ENCODE measurements at places on chromosomes 13 and 19. TPM values are rescaled to one million over a fixed set of nuclear protein-coding genes. Genes with fewer than 3 reads are reported as not detected.

- no peaks in the 10 kb centered on the region for H3K36me3 ChIP-seq
- H3K4me3 ChIP-seq, result no peak overlapping the region
- DNase-seq, result no peak
- H3K27ac ChIP-seq, result no peak overlapping the region
- peaks cover 23% of the 10 kb centered on the region for H3K27me3 ChIP-seq
These were observed 191.4 kb downstream of the COL4A1 start for GRCh38 chr13:110115591-110115990.

GRCh38 chr13:83117046-83117445 is 765.2 kb downstream of the SLITRK1 start:
- no peaks in the 10 kb centered on the region for H3K36me3 ChIP-seq
- DNase-seq, result no peak
- H3K4me1 ChIP-seq, result no peaks in the 10 kb centered on the region
- H3K4me3 ChIP-seq, result no peak overlapping the region
- H3K27ac ChIP-seq, result no peak overlapping the region

DNA sequence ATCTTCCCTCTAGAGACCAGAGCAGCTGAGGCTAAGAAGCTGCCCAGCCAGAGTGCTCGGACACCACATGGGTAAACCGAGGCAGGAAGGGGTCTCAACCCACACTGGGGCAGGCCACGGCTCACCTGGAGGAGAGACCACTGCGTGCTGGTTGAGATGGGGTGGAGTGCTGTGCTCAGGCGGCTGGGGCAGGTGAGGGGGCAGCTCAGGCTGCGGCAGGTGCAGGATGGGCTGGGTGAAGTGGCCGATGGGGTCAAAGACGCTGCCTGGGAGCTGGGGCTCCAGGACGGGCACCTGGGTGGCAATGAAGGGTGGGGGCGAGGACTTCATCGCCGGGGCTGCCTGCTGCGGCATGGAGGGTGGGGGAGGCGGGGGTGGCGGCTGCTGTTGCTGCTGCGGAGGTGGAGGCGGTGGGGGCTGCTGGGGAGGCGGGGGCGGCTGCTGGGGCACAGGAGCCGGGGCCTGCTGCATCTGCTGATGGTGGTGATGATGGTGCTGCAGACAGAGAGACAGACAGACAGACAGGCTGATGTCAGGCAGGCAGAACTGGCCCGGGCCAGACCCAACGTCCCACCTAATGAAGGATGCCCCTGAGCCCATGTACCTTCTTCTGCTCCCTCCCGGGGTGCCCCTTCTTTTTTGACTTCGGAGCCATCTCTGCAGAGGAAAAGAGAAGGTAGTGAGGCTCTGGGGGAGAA is 12.0 kb upstream of the EPHX3 start:
- no peaks in the 10 kb centered on the region for H3K27me3 ChIP-seq
- peak overlapping the region; percentile 96 for H3K27ac ChIP-seq
- no peak overlapping the region for H3K4me3 ChIP-seq
- H3K36me3 ChIP-seq, result peaks cover 61% of the 10 kb centered on the region

FBXO17 gene
- total RNA-seq, result 3.0 TPM

GIPC1 gene
- 45.5 TPM for total RNA-seq

DNA sequence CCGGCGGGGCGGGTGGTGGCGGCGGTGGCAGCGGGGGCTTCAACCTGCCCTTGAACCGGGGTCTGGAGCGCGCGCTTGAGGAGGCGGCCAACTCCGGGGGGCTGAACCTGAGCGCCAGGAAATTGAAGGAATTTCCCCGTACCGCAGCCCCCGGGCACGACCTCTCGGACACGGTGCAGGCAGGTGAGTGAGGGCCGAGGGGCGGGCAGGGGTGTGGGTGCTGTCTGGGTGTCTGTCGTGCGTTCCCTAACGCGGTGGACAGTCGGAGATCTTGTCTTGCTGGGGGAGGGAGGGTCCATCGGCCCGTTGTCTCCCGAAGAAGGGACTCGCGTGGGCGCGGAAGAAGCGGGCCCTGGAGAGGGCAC is 533 bp downstream of the LRCH1 start:
- peak overlapping the region; percentile 96 for H3K27ac ChIP-seq
- H3K36me3 ChIP-seq, result no peaks in the 10 kb centered on the region
- DNase-seq, result no peak
- peak overlapping the region; percentile 98 for H3K4me3 ChIP-seq

DNA sequence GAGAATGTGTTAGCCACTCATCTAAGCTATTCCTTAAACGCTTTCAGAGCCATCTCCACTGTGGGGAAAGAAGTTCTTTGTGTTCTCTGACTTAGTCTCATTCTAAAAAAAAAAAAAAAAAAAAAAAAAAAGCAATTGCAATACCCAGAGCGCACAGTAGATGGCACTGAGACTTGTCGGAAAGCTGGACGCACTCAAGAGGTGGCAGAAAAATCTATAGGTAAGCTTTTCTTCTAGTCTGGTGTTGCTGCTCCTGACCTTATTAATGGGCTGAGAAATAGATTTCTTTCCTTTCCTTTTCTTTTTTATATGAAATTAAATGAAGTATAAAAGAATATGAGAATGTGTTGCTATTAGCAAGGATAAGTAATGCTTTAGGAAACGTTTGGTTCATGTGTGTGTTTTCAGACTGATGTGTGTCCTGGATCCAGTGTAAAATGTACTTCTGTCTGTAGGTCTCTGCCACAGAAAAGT is 4.7 kb upstream of the GJB2 start:
- no peak overlapping the region for H3K4me3 ChIP-seq
- DNase-seq, result no peak
- H3K27ac ChIP-seq, result no peak overlapping the region
- H3K4me1 ChIP-seq, result peaks cover 19% of the 10 kb centered on the region
- H3K36me3 ChIP-seq, result no peaks in the 10 kb centered on the region

NKPD1 gene
- 0.05 TPM for total RNA-seq

DNA sequence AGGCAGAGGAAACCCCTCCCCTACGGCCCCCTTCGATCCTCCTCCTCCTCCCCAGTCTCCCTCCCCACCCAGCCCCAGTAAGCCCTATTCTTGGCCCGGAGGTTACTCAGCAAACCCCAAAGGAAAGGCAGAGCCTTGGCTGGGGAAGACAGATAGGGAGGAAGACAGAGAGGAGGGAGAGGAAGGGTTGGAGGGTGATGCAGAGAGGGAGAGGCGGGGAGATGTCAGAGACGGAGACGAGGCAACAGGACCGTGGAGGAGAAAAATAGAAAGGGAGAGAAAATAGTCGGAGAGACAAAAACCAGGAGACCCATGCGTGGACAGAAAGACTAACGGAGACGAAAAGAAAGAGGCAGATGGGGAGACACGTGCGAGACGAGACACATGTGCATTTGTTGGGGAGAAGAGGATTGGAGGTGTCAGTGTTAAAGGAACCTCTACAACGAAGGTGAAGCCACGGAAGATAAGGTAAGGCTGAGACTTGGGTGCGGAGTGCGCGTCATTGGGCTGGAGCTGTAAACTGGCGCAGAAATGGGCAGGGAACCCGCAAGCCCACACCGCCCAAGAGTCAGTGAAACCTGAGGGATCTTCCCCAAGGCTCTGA is 2.9 kb downstream of the TGFB1 start:
- H3K36me3 ChIP-seq, result peaks cover 16% of the 10 kb centered on the region
- peaks cover 70% of the 10 kb centered on the region for H3K4me1 ChIP-seq
- H3K27me3 ChIP-seq, result peaks cover 13% of the 10 kb centered on the region
- H3K4me3 ChIP-seq, result peak overlapping the region; percentile 93
- DNase-seq, result no peak

DNA sequence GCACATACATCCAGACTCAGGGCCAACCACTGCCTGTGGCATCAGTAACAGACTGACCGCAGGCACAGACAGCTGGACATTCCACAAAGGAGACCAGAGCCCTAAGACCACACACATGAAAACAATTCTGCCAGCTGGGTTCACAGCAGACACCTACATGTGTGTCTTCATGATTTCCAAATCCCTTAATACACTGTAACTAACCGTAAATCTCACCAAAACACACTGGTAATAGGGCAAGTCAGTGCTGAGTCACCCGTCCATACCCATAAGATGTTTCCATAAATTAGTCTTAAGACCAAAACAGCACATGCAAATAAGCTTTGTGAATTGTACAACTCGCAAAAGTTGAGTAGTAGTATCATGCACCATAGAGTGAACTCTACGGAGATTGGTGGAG is 65.4 kb downstream of the TUBGCP3 start:
- no peaks in the 10 kb centered on the region for H3K27me3 ChIP-seq
- no peak overlapping the region for H3K4me3 ChIP-seq
- DNase-seq, result no peak
- no peaks in the 10 kb centered on the region for H3K4me1 ChIP-seq
- no peak overlapping the region for H3K27ac ChIP-seq
- peaks cover 80% of the 10 kb centered on the region for H3K36me3 ChIP-seq

GRCh38 chr19:37954421-37954874 is 47.4 kb downstream of the SIPA1L3 start:
- H3K27me3 ChIP-seq, result no peaks in the 10 kb centered on the region
- DNase-seq, result no peak

GRCh38 chr13:98274921-98275487 is 97.9 kb upstream of the RNF113B start:
- no peak overlapping the region for H3K4me3 ChIP-seq
- peaks cover 2% of the 10 kb centered on the region for H3K4me1 ChIP-seq

- H3K27ac ChIP-seq, result peak overlapping the region; percentile 83
- H3K27me3 ChIP-seq, result no peaks in the 10 kb centered on the region
- peaks cover 48% of the 10 kb centered on the region for H3K36me3 ChIP-seq
- peaks cover 52% of the 10 kb centered on the region for H3K4me1 ChIP-seq
These were observed 774 bp downstream of the MAN2B1 start for GRCh38 chr19:12665671-12666264.

SIGLEC9 gene
- total RNA-seq, result 1.7 TPM

GRCh38 chr19:48183356-48183755 is 12.9 kb downstream of the ZSWIM9 start:
- no peak overlapping the region for H3K4me3 ChIP-seq
- H3K27me3 ChIP-seq, result no peaks in the 10 kb centered on the region
- peaks cover 32% of the 10 kb centered on the region for H3K36me3 ChIP-seq

DNA sequence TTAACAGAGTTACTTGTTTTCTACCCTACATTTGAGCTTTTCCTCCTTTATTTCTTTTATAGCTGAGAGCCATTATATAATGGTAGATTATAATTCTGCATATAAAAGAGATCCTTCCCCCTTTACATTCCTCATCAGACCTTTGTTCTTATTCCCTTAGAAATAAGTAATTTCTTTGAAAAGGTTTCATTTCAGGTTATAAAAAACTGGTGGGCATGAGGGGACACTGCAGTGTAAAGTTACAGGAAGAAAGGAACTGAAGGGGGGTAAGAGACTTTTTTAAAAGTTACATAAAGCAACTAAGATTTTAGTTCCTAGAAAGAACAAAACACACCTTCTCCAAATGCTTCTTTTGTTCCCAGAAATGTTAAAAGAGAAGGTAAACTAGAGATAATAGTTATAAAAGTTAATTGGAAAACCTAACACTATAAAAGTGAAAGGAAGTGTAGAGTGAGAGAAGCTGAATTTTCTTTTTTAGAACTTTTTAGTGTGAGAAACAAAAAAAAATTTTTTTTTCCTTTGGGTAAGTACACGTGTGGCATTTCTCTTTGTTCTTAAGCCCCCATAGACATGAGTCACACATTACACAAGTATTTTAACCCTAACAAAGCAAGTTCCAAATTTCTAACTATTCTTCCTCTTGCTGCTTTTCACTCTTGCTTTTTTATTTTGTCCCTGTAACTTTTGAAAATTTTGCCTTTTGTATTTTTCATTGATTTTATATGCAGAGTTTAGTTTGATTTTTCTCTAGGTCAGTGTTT is 106.4 kb upstream of the MLNR start:
- no peak overlapping the region for H3K4me3 ChIP-seq
- no peak for DNase-seq
- H3K27ac ChIP-seq, result no peak overlapping the region
- peaks cover 43% of the 10 kb centered on the region for H3K4me1 ChIP-seq
- H3K27me3 ChIP-seq, result no peaks in the 10 kb centered on the region
- H3K36me3 ChIP-seq, result peaks cover 35% of the 10 kb centered on the region

- no peak overlapping the region for H3K4me3 ChIP-seq
- H3K36me3 ChIP-seq, result no peaks in the 10 kb centered on the region
- H3K27me3 ChIP-seq, result no peaks in the 10 kb centered on the region
- H3K27ac ChIP-seq, result no peak overlapping the region
These were observed 84.6 kb upstream of the TRPC4 start for GRCh38 chr13:37954191-37954590.

DNA sequence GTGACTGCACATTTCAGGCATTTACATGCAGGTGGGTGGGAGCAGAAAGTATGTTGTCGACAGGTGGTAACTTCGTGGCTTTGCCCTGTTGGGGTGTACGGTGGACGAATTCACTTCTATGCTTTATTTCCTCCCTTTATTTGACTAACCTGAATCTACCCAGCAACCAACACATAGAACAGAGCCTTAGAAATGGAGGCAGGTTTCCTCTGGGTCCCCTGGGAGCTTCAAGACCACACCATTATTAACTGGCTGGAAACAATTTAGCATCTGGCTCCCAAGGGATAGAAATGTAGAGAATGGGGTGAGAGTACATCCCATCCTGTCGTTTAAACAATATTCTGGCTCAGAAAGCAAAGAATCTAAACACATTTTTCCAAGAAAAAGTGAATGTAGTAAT is 244.4 kb downstream of the DLEU7 start:
- H3K4me1 ChIP-seq, result peaks cover 63% of the 10 kb centered on the region
- no peak for DNase-seq
- no peak overlapping the region for H3K4me3 ChIP-seq
- H3K27me3 ChIP-seq, result no peaks in the 10 kb centered on the region

GRCh38 chr13:25874907-25875306 is 176.9 kb downstream of the SHISA2 start:
- H3K4me1 ChIP-seq, result peaks cover 6% of the 10 kb centered on the region
- DNase-seq, result no peak
- H3K4me3 ChIP-seq, result no peak overlapping the region
- no peaks in the 10 kb centered on the region for H3K36me3 ChIP-seq
- no peak overlapping the region for H3K27ac ChIP-seq

- H3K4me1 ChIP-seq, result peaks cover 90% of the 10 kb centered on the region
- no peak overlapping the region for H3K4me3 ChIP-seq
- no peak for DNase-seq
- peaks cover 22% of the 10 kb centered on the region for H3K36me3 ChIP-seq
- no peaks in the 10 kb centered on the region for H3K27me3 ChIP-seq
These were observed 4.0 kb downstream of the ZNF91 start for GRCh38 chr19:23391236-23391635.

GRCh38 chr19:35908010-35908441 is at the start of gene TYROBP:
TYROBP (minus strand) TSS chr19:35908295; CDS start chr19:35908228, 67 bp downstream.
- peaks cover 23% of the 10 kb centered on the region for H3K27me3 ChIP-seq
- H3K36me3 ChIP-seq, result no peaks in the 10 kb centered on the region
- H3K4me3 ChIP-seq, result peak within 1 kb of the TSS; percentile 49
- DNase-seq, result peak; percentile 61
- no peaks in the 10 kb centered on the region for H3K4me1 ChIP-seq

GRCh38 chr13:113970810-113971470 is 2.9 kb downstream of the C13orf46 start:
- H3K27me3 ChIP-seq, result no peaks in the 10 kb centered on the region
- H3K27ac ChIP-seq, result peak overlapping the region; percentile 83
- peaks cover 28% of the 10 kb centered on the region for H3K4me1 ChIP-seq

GRCh38 chr19:39497996-39498797 is 550 bp upstream of the DLL3 start:
- no peak overlapping the region for H3K27ac ChIP-seq
- peak overlapping the region; percentile 40 for H3K4me3 ChIP-seq
- H3K36me3 ChIP-seq, result no peaks in the 10 kb centered on the region

DNA sequence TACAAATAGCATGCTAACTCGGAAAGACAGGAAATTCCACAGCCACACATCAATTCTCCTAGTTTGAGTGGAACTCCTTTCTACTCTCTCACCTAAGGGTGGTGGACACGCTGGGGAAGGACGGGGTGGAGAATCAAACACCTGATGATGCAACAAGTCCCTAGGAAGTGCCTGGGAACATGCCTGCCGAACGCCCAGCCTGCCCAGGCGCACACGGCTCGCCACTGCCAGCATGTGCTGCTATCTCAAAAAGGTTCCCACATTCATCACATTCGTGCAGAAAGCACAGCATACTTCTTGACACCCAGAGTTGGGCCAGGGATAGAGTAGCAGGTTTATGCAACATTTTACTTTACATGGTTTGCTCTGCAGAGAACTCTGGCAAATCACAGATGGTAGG is 164.6 kb downstream of the ABCC4 start:
- no peak overlapping the region for H3K4me3 ChIP-seq
- no peaks in the 10 kb centered on the region for H3K27me3 ChIP-seq

Measured in left ventricle myocardium inferior (tissue), 1 donor.